ENCODE measurements at places on chromosomes 3 and 15. TPM values are rescaled to one million over a fixed set of nuclear protein-coding genes. Genes with fewer than 3 reads are reported as not detected.

GRAMD2A gene
- 6.7 TPM for total RNA-seq

SLC35G2 gene
- total RNA-seq: 8.0 TPM

CLEC3B gene
- 105 TPM for total RNA-seq

HDGFL3 gene
- 53.8 TPM for total RNA-seq

RTP1 gene
- not detected for total RNA-seq

CCNDBP1 gene
- total RNA-seq: 68.6 TPM

HGD gene
- 0.40 TPM for total RNA-seq

ARHGEF3 gene
- 27.5 TPM for total RNA-seq

MCTP2 gene
- 32.3 TPM for total RNA-seq

PLS1 gene
- 0.53 TPM for total RNA-seq

C3orf22 gene
- not detected for total RNA-seq

IDH3A gene
- total RNA-seq: 66.9 TPM

ADAMTS7 gene
- 16.6 TPM for total RNA-seq

ACOX2 gene
- total RNA-seq: 31.0 TPM

MYL3 gene
- total RNA-seq: 3.3 TPM

GASK1A gene
- total RNA-seq: 17.8 TPM

CADM2 gene
- 60.8 TPM for total RNA-seq

SAMMSON gene
- 3.4 TPM for total RNA-seq

GATA2 gene
- 23.5 TPM for total RNA-seq

SNX4 gene
- total RNA-seq: 36.8 TPM

SPSB4 gene
- 0.36 TPM for total RNA-seq

MTMR10 gene
- 67.7 TPM for total RNA-seq

CAPN3 gene
- 21.9 TPM for total RNA-seq

HCN4 gene
- total RNA-seq: not detected

DPPA4 gene
- not detected for total RNA-seq

LTF gene
- 11.3 TPM for total RNA-seq

PTPRG gene
- total RNA-seq: 67.7 TPM

GNAT1 gene
- not detected for total RNA-seq

TMEM212 gene
- not detected for total RNA-seq

Data from sciatic nerve (tissue), 2 donors.